ENCODE measurements at places on chromosomes 5 and 9.
A peak's percentile ranks its signal among the peaks of the same experiment; 100 is the strongest.

GRCh38 chr9:126986506-126986951 is 71.9 kb downstream of the RALGPS1 start:
- DNase-seq, result peak; percentile 22

DNA sequence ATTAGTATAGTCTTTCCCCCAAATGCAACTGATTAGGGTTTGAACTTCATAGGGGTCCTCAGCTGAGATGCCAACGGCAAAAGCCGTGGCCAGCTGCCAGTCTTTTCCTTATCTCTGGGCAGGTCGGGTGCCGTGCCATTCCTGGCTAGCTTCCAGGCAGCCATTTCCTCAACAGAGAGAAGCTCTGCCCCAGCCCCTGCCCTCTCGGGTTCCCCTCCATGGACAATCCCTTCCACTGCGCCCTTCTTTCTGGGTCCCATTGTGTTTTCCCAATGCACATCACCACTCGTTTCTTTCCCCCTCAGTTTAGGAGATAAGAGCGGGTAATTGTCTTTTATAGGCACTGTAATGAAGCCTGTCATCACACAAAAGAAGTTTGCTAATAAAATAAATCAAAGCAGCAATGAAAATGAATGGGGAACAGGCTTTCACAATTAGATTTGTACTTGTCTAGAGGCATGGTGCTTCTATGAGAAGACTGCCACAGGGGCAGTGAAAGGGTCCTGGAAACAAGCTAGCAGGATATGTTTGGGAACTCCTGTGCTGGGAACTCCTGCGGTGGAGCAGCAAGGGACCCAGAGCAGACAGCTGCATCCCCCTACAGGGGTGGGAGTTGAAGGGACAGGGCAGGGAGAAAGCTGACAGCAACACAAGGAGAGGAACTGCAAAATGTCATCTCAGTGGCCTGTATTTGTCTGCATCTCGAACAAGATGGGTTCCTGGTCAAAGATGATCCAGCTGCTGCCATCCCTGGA is 48.0 kb upstream of the SAP30L start:
- no peak for DNase-seq

DNA sequence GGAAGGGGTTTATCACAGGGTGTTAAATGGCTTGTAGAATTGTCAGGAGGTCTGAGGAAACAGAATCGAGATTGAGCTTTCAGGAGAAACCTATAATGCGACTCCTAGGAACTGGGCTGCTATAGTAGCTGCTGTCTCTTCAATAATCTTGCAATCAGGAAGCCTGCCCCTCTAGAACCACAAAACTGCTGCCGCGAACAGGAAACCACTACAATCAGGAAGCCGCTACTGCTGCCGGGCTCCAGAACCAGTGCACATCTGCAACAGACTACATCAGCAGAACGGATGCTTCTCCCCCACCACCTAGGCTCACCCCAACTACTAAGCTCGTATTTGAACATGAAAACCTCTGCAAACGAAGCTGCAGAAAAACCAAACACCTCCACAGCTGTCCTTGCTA is 31.6 kb downstream of the TNFSF8 start:
- peak; percentile 64 for DNase-seq

- DNase-seq, result no peak
These were observed 122.2 kb downstream of the SLIT3 start for GRCh38 chr5:169178754-169179153.

- DNase-seq, result no peak
These were observed 35.6 kb downstream of the MRPL36 start for GRCh38 chr5:1763960-1764605.

DNA sequence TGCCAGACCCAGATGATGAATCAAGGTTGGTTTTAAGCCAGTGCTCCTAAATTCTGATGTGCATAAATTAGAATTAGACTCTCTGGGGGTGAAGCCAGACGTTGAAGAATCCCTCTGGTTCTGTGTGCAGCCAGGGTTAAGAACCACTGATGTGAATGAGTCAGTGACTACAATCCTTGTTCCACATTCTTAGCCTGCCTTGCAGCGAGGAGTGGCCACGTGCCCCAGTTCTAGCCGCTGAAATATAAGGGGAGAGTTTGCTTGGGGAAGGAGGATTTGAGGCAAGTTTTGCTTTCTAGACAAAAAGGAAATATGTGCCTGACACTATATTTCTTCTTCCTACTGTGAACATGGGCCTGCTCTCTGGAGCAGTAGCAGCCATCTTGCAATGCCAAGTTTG is 34.2 kb upstream of the MSH3 start:
- DNase-seq, result no peak
